ENCODE measurements at places on chromosomes 3 and 15.

DNA sequence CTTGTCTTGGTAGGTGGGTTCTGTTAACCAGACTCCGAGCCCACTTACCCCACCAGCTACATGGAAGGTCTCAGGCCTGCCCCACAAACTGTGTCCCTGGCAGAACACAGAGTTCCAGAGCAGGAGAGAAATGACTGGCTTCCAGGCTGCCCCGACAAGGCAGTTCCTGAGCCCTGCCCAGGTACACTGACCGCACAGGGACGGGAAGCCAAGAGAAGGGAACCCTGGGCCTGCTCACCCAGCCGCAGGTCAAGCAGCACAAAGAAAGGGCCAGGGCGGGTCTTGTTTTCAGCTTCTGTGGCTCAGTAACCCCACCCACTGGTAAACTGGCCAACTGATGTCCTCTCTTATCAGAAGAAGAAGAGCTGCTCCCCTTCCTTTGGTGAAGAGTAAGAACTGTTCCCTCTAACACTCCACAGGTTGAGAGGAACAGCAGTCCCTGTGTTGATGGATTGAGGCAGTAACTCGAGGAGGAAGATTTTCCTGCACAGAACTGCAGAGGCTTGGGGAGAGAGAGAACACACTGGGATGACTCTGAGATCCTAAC is 68.4 kb downstream of the CRTC3 start:
- DNase-seq, result no peak

DNA sequence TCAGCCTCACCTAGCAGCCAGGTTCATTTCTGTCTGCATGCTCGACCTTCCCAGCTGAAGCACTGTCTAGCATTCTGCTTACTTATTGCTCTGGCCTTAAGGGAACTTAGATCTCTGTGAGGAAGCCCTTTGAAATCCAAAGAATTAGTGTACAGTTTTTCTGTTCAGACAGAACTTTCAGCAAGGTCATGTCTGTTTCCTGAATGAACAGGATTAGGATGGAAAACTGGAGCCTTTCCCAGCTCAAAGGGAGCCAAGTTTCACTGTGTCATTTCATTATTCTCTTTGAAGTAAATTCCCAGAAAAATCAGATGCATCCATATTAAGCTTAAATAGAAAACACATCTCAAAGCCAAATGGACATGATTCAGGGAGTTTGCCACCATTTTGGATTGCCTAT is 457.3 kb upstream of the KCNMB2 start:
- DNase-seq, result no peak

DNA sequence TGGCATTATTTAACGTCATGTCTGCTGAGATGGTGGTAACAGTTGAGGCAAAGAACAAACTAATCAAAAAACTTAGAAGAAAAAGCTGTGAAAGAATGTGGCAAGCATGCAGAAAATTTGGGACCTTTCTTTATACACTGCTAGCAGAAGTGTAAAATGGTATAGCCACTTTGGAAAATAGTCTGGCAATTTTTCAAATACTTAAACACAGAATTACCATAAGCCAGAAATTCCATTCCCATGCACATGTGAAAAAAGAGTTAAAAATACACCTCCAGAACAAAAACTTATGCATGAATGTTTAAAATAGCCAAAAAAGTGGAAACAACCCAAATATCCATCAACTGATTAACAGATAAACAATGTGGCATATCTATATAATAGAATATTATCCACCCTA is 613.3 kb downstream of the TBL1XR1 start:
- DNase-seq, result no peak

DNA sequence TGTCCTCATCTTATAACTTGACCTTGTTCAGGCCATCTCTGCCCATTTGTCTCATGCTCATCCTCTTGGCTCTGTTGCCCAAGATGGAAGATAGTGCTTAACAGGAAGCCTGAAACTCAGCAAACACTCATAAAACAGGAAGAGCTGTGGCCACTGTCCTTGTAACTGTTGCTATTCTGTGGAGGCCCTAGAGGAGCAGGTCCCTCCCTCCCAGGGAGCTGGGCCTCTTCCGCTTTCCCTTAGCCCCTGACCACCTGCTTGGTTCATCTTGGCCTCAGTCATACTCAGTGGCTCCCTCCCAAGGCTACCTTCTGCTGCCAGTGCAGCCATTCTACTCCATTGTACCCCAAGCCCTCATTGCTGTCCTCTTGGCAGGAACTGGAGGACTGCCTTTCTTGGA is 3.5 kb downstream of the MAPKAPK3 start:
- DNase-seq, result peak; percentile 48

- DNase-seq, result no peak
These were observed 57.9 kb downstream of the TRAK1 start for GRCh38 chr3:42148982-42149432.

DNA sequence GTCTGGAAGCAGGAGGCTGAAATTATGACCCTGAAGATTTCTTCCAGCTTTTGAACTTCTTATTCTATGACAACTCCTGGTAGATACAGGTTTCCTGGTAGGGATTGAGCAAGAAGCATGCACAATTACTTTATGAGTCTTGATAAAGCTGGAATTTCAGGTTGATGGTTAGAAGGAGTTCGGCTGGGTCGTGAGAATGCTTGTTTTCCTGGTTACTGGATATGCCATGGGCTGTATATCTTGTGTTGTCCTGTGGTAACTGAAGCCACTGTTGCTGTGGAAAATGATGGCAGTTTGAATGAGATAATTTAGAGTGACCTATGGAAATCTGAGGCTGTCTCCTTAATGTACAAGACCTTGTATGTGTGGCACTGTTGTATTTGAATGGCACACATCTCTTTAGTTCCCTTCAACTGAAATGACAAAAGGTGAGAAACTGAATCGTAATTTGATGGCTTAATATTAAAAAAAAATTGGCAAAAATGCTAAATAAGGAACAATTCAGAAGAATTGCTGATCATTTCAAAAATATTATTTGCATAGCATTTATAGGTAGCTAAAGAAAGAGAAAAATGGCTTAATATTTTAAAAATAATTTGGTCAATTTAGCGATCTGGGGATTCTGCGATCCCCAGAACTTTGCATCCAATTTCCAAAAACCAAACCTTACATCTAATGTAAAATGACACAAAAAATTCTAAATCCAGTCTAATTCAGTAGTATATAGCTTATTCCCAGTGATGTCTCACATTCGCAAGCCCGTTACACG is 1.1 kb upstream of the UBE2E1 start:
- DNase-seq, result no peak

- peak; percentile 99 for DNase-seq
These were observed at the start of gene LRRC28 for GRCh38 chr15:99250857-99251841. TSS of gene LRRC28 (plus strand) at chr15:99251481. CDS start at chr15:99255958, 4,477 bp downstream.

GRCh38 chr3:65377637-65378036 is 661.1 kb downstream of the MAGI1 start:
- DNase-seq, result no peak

DNA sequence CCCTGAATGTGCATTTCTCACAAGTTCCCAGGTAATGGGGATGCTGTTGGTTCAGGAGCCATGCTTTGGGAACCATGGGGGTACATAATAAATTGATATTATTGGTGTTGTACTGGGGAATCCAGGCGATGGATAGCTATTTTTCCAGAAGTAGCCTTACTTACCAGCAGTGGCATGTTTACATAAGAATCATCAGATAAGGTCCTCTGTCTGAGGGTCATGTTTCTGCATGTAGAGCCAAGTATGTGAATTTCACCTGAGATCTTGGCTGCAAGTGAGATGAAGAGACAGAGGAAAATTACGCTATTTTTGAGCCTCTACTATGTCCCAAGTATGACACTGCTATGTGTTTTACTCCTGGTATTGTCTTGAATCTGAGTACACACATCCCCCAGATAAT is 26.3 kb downstream of the GPD1L start:
- no peak for DNase-seq

- DNase-seq, result no peak
These were observed 193.6 kb upstream of the SATB1 start for GRCh38 chr3:18618723-18619122.

GRCh38 chr3:134929976-134930375 is 134.9 kb downstream of the EPHB1 start:
- DNase-seq, result no peak

DNA sequence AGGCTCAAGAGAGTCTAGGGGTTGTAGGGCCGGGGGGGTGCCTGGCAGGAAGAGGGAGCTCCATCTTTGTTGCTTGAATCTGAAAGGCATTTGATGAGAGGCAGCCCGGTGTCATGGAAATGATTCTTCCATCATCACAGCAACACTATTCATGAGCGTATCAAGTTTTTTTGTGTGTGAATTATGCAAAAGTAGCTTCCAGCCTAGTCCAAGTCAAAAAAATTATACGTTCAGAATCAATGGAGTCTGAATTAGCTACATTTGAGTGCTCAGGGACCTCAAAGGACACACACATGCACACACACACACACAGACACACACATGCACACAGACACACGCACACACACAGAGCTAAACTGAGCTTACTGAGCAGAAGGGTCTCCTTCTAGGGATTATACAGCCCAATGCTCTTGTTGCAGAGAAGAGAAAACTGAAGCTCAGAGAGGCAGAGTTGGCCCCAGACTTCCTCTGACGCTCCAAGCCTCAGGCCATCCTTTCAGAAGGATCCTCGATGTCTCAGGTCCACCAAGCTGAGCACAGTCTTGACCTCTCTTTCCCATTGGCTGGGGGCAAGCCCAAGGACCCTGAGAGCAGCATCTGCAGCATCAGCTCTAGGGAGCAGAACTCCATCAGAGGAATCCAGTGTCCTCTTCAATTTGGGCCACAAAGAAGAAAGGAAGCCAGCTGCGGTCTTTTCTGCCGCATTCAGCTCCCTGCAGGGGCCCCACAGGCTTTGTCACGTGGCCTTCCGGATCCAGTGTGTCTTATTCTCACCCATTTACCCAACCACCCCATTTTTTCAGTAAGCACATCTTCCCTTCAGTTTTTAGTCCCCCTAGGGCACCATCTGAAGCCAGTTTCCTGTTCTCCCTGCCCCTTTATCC is 228.0 kb downstream of the UACA start:
- DNase-seq, result peak; percentile 54

DNA sequence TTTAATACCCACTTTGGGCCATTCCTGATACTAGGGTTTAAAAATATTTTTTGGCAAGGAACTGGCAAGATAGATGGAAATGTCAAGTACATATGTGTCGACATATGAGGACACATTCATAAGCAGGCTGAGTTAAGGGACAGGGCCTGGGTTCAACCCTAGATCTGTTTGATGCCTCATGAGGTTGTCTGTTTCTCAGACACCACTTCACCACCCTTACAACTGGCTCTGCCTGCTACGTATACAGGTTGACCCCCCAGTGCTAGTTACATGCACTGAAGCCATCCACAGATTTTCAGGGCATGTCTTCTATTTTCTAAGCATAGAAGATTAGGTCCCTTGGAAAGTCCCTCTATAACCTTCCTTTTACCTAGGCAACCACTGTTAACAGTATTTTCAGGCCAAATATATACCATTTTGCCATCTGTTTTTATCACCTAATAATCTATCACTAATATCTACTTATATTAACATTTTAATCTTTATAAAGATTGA is 296.7 kb downstream of the PLCL2 start:
- DNase-seq, result no peak

DNA sequence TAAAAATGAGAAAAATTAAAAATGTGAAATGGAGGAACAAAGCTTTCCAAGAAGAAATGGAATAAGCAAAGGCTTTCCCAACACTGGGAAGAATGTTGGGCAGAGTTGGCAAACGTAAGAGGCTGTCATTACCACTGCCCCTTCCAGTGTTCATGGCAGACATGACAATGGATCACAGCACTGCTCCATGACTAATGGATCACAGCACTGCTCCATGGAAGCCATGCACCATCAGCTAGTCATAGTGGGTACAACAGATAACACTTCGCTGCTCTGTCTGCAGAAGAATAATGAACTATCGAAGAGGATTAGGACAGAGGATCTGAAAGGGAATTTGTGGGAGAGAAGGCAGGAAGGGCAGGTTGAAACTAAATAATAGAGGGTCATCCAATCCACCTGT is 5.0 kb downstream of the CAV3 start:
- DNase-seq, result no peak

- no peak for DNase-seq
These were observed 3.8 kb downstream of the ANP32A start for GRCh38 chr15:68816795-68817303.

DNA sequence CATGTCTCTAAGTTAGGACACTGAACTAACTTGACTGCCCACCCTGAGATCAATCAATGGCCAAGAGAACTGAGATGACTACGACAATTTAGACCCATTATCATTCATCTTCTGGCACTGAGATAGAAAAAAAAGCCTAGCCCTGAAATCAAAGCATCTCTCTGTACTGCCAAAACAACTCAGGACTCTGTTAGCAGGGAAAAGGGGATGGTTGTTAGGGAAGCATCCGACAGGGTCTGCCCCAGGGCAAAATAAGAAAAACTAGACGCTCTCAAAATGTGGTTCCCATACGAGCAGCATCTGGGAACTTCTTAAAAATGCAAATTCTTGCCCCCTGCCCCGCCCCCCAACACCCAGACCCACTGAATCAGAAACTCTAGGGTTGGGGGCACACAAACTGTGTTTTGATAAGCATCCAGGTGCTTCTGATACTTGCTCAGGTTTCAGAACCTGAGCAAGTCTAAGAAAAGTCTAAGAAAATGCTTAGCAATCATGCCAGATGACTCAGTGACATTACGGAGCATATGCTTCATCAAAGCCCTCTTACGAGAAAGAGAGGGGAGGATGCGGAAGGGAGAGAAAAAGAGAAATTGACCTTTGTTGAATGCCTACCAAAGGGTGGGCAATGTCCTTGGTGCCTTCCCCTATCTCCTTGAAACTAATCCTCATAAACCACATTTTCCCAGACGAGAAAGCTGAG is 172.8 kb upstream of the HES1 start:
- DNase-seq, result no peak

- no peak for DNase-seq
These were observed 177.2 kb downstream of the SSR3 start for GRCh38 chr3:156377718-156378117.

- no peak for DNase-seq
These were observed 176.6 kb downstream of the KLF13 start for GRCh38 chr15:31503256-31503655.

Measured in KG1 (cell line).